Germinal center (tissue), 1 donor: ENCODE measurements at places on chromosomes 12 and 14.

- DNase-seq = no peak
These were observed 358.1 kb downstream of the RAD51B start for GRCh38 chr14:68177728-68178127.

- peak; percentile 24 for DNase-seq
These were observed 885 bp upstream of the PALS1 start for GRCh38 chr14:67240168-67240932.

- DNase-seq = no peak
These were observed 21.8 kb upstream of the EGLN3 start for GRCh38 chr14:33972583-33973081.

DNA sequence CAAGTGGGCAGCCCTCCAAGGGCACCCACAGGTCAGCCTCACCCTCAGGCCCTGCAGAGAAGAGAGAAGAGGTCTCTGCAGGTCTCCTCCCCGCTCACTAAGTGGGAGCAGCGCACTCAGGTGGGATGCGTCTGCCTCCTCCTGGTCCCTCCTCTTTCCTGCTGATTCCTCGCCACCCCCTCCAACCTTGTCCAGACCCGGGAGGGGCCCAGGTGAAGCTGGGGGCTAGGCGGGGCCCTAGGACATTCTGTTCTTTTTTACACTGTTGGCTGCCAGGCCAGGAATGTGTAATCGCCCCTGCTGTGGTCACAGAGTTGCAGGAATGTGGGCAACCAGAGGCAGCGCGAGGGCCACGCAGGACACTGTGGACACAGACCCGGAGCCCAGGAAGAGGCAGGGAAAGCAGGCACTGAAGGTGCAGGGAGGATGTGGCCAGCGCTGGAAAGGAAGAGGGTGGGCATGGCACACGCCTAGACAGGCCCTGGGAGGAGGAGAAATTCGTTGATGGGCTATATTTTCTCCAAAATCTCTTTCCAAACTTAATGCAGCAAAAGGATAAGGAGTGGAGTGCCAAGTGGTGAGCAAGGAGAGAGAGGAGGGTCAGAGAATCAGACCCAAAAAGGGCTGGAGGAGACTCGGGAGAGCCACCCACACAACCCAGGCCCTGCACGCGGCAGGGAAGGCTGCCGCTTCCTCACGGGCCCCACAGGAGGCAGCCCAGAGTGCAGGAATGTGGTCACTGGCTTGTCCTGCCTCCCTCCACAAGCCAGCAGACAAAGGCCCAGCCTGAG is 911 bp upstream of the SCNN1A start:
- no peak for DNase-seq

- no peak for DNase-seq
These were observed 521 bp upstream of the PIP4K2C start for GRCh38 chr12:57590479-57590863.

DNA sequence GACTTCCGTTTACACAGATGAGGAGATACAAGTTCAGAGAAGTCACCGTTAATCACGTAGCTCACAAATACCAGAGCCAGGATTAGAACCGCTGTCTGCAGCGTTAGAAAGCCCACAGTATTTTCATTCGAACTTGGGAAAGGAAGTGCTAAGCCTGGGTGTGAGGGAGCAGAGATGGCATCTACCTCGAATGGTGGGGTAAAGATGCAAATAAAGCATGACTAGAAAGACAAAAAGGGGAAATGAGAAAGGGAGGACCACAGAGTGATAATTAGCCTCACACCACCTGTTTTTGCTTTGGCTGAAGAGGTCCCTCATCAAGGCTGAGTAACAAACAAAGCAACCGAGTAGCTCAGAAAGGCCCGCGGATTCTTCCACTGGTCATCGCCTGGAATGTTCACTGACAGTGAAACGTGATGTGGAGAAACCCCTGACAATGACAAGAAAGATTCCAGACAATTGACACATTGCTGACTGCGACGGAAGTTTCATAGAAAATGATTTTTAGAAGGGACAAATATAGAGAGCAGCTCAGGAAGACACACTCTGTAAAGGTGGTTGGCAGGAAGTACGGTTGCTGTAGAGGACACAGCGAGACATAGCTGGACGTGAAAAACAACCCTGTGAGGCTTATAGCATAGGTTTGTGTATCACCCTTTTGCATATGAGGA is 31.5 kb upstream of the BHLHE41 start:
- peak; percentile 80 for DNase-seq

- DNase-seq = no peak
These were observed 40.4 kb downstream of the KICS2 start for GRCh38 chr12:64181430-64182291.

GRCh38 chr12:124759841-124760503 is 103.7 kb downstream of the SCARB1 start:
- no peak for DNase-seq

- DNase-seq = no peak
These were observed 64.2 kb downstream of the SPRING1 start for GRCh38 chr12:116673681-116674111.

- no peak for DNase-seq
These were observed 72.7 kb downstream of the EFCAB11 start for GRCh38 chr14:89881839-89882238.

DNA sequence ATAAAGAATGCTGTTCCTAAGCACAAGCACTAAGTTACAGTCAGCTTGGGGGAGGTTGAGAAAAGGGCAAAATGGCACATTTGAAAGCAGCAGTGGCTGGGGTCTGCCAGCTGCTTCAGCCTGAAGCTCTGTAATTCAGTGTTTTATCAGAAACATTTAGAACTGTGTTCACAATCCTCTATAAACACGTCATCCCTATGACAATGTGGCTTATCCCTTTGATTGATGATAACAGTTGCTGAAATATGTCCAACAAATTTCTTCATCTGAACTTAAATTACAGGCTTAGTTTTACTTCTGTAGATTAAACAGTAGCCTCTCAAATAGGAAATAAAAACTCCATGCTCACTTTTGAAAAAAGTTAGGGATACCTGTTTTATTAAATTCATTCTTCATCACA is 108.8 kb downstream of the VEZT start:
- no peak for DNase-seq

- DNase-seq = no peak
These were observed 36.9 kb upstream of the AP4S1 start for GRCh38 chr14:30988509-30988908.

GRCh38 chr12:65430571-65431306 is 152.3 kb downstream of the MSRB3 start:
- DNase-seq = no peak

DNA sequence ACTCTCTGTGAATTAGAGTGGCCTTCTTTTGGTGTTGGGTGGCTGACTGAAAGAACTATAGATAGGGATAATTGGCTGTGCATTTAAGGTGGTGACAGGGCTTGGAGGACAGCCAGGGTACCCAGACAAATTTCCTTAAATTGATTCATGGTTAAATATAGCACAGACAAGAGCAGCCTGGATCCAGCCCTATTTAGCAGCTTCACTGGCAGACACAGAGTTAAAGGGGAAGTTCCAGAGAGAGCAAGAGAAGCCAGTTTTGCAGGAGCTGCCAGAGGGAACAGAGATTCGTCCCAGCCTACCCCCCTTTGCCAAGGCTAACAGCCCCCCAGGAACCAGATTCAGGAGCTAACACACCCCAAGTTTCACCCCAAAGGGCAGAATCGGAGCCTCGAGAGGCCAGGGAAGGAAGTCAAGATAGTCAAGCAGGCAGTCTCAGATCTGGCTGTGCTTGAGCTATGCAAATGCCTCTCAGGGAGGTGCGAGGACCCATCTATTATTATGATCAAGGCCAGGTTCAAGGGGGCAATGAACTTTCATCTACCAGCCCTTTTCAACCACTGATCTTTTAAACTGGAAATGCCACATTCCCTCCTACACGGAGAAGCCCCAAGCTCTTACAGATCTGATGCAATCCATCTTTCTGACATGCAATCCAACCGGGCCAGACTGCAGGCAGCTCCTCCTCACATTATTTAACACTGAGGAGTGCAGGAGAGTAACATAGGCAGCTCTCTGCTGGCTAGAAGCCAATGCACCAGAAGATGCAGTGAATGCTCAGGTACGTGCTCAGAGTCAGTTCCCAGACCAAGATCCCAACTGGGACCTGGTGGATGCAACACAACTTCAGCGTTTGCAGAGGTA is 58.2 kb downstream of the DHRS2 start:
- DNase-seq = no peak

DNA sequence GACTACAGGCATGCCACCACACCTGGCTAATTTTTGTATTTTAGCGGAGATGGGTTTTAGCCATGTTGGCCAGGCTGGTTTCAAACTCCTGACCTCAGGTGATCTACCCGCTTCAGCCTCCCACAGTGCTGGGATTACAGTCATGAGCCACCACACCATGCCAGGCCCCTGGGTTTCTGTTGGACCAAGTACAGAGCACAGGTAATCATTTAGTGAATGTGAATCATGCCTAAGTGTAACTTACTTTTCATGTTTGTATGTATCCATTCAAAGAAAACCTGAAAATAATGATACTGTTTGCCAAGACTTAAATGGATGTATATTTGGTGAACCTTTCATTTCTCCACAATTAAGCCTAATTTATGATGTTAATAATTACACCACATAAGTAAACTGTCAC is 65.9 kb downstream of the FGD6 start:
- DNase-seq = no peak

GRCh38 chr14:100698666-100699448 is 27.8 kb upstream of the DLK1 start:
- DNase-seq = no peak

DNA sequence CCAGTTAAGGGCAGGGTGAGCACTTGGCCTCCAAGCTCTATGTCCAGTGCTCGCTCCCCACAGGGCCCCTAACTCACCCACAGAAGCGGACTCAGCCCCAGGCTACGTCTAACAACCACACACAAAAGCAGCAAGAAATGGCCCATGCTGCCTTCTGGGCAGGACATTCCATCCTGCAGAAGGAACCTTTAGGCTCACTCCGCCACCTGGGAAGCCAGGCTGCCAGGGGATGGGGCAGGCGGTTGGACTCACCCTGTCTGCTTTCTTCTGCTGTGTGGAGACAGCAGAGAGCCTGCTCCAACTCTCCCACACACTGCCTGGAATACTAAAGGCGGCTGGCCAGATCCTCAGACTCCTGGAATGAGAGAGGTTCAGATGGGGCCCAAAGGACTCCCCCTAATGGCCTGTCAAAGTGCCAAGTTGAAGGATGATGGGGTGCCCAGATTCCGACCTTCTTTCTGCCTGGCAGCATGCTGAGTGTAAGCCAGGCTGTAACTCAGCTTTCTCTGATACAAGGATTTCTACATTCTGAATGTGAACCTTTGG is 27.7 kb upstream of the BLTP3B start:
- no peak for DNase-seq

- DNase-seq = no peak
These were observed 524.1 kb upstream of the TBX3 start for GRCh38 chr12:115208098-115208497.

GRCh38 chr14:105978618-105979295 is 452.4 kb downstream of the TMEM121 start:
- DNase-seq = no peak

GRCh38 chr14:106841701-106842100 is 1315.3 kb downstream of the TMEM121 start:
- DNase-seq = no peak

GRCh38 chr12:113747017-113747416 is 219.1 kb downstream of the RBM19 start:
- DNase-seq = no peak

GRCh38 chr12:25069224-25069623 is 120.3 kb upstream of the BCAT1 start:
- DNase-seq = no peak

GRCh38 chr12:80364056-80364455 is 80.0 kb upstream of the PTPRQ start:
- no peak for DNase-seq

DNA sequence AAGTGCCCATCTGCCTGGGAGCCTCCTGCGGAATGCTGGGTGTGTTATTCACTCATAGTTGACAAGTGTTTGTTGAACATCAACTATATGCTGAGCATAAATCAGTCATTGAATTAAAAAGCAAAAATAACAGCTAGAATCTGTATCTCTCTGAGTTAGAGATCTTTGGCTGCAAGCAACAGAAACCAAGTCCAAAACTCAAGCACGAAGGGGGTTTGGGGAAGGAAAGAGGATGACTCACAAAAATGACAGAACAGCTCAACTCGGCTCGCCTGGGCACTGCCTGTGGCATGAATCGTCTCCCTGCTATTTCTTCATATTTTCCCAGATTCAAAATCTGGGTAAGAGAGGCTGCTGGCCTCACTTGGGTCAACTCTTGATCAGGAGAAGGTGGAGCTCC is 72.6 kb upstream of the NCOR2 start:
- no peak for DNase-seq

DNA sequence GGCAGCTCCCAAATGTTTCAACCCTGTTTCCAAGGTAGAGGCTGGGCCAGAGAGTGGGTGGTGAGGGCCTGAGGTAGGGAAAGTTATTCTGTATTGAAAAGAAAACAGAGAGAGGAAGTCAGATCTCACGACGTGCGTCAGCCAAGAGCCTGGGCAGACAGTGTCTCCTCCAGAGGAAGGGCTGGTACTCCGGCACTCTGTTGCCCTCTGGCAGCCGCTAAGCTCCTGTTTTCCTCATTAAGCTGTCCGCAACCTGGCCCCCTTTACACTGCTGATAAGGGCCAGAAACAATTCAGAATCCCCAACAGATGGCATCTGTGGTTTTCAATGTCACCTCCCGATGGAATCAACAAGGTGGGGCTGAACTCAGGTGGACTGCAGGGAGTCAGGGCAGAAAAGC is 26.0 kb upstream of the LTBP2 start:
- DNase-seq = no peak

DNA sequence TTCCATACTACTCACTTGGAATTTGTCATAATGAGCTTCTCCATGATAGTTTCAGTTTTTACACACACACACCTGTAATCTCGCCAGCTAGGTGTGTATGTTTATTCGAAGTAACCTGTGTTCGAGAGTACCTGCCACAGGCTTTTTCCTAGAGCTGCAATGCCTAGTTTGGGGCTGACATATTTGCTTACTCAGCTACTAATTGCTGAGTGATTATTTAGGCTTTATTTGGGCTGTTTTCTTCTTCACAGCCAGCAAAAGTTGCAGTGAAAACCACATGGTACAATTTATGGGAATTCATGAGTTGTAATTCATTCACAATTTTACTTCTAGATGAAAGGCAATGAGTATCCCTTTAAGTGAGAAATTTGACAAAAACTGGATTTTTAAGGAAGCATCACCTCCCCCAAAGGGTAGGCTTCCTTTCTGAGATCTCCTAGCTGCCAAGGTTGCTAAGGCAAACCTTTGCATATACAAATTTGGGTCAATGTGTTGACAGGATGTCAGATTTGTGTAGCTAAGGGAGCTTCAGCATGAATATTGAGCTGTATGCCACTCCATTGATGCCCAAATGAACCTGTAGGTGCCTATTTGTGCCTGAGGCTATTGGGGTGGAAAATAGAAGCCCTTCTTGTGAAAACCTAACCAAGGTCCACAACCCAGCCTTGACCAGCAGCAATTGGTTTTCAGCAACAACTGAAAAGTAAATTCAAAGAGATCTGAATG is 108.7 kb upstream of the OTX2 start:
- no peak for DNase-seq

DNA sequence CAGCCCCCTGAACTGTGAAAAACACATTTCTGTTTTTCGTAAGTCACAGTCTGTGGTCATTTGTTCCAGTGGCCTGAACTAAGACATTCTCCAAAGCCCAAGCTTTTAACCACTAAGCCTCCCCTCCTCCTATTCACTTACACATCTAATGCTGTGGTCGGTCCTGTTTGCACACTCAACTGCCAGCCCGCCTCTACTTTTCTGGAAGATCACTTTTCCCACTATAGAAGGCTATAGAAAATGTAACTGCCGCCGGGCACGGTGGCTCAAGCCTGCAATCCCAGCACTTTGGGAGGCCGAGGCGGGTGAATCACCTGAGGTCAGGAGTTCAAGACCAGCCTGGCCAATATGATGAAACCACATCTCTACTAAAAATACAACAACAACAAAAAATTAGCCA is 524.7 kb upstream of the TMEM132C start:
- DNase-seq = no peak

- no peak for DNase-seq
These were observed 71.4 kb upstream of the PRMT8 start for GRCh38 chr12:3419558-3419957.
